Fibroblast of skin of scalp (primary cell): ENCODE measurements at places on chromosomes 4 and X.

GRCh38 chr4:123832173-123833026, 435.8 kb downstream of the SPRY1 start:
- peak; percentile 100 for DNase-seq

DNA sequence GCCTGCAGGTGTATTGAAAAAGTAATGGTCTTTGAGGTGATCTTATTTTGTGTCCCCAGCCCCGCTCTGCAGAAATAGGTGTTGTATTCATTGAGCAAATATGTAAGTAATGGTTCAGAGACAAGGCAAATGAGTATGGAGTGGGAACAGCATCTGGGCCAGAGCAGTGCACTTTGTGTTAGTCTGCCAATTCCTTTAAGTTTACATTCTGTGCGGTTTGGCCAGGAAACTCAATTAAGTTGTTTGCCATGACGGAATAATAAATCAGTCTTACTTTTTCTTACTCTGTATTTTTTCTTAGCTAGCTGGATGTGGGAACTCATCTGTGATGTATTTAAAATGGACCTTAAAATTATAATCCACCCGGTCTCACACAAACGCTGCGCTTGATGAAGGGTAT, 12.6 kb downstream of the DCLK2 start:
- DNase-seq = peak; percentile 26

- no peak for DNase-seq
Observed at GRCh38 chr4:79048878-79049277, 109.6 kb upstream of the PAQR3 start.

DNA sequence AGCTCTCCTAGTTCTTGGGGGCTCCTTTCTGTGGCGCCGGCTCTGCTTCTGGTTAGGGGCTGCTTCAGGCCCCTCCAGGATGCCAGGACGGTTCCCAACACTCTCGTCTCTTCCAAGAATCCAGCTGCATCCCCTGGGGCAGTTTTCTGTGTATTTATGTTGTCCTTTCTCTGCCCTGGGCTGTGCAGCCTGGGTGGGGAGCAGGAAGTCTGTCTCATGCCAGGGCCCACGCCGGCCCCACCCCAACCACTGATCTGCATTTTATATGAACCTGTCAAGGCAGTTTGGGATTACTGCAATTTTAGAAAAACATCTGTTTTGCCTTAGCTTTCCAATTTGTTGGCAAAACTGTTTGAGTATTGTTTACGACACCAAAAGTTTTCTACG, 14.6 kb downstream of the CTBP1 start:
- peak; percentile 26 for DNase-seq

DNA sequence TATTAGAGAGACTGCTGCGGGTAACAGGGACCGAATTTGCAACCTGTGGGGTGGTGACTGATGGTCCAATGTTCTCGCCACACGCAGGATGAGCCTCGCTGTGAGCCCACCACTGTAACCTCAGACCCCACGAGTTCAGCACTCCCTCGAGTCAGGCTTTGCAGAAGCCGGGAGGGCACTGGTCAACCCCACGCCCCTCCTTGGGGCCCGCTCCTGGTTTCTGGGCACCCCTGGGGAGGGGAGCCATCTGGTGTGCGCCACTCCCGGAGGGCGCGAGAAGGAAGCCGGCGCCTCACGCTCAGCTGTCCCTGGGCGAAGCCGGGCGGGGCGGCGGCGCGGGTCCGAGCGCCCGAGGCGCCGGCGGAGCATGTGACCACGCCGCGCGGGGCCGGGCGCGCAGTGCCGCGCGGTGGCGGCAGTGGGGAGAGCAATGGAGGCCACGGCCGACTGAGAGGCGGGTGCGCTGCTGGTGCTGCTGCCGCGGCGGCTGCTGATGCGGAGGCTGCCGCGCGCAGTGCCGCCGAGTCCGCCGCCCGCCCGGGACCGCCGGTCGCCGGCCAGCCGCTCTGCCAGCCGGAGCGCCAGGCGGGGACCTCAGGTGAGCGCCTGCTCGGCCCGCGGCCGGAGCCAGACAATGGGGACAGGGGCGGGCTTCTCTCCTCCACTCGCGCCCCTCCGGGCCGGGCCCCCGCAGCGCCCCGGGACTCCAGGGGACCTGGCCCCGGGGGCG, 100.1 kb downstream of the CEP135 start:
- peak; percentile 66 for DNase-seq

DNA sequence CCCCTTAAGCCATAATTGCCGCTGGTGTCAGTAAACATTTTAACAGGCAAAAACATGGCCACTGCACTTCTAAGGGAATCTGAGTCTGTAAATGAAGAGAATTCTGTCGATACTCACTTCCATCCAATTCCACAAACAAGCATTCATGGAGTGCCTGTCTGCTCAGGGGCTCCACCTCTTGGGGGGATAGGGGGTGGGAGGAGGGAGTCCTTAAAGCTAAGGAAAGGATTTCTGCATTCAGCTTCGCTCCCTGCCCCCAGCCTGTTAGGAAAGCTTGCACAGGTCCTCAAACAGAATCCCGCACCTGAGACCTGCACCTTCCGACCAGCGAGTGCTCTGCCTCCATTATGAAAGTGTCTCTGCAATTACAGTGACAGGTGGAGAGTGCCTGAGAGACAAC, 130.2 kb upstream of the KIT start:
- DNase-seq = no peak

- no peak for DNase-seq
Observed at GRCh38 chrX:72081605-72082320, 50.0 kb downstream of the RTL5 start.
